Peyer's patch (tissue), 4 donors: ENCODE measurements at places on chromosomes 2 and 18. TPM values are rescaled to one million over a fixed set of nuclear protein-coding genes. Genes with fewer than 3 reads are reported as not detected.

- DNase-seq: no peak
- no peak overlapping the region for H3K27ac ChIP-seq
- H3K4me3 ChIP-seq: no peak overlapping the region
- no peaks in the 10 kb centered on the region for H3K27me3 ChIP-seq
- H3K4me1 ChIP-seq: no peaks in the 10 kb centered on the region
Measured at GRCh38 chr2:107585851-107586250, 240.8 kb upstream of the RGPD4 start.

DNA sequence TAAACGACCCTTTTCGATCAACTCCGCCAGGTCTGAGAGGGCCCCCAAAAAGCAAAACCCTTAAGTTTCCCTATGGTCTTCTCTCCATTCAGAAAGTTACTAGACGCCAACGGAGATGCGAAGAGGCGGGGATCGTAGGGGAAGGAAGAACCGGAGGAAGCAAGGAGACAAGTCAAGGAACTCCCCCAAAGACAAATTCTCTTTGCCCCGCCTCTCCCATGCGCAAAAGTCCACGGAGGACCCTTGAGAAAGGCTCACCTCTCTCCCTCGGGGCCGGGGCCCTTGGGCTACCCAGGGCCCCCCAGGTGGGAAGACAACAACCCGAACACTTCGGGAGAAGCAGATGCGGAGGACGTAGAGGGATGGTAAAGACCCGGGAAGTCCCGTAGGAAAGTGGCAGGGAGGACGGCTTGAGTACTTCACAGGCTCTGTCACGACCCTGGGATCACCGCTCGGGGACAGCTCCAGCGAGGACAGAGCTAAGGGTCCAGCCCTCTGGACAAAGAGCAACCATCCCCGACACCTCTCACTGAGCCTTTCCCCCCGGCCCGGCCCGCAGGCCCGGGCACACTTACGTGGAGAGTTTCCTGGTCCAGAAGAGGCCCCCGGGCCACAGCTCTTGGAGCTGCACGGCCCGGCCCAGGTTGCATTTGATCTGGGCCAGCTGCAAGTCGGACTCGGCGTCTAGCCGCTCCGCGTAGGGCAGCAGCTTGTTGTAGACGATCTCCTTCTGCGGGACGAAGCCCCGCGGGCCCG is 647 bp downstream of the PSME4 start:
- peak; percentile 33 for DNase-seq
- no peaks in the 10 kb centered on the region for H3K27me3 ChIP-seq
- peak overlapping the region; percentile 88 for H3K4me3 ChIP-seq

GRCh38 chr2:1553671-1554295 is 140.5 kb downstream of the TPO start:
- DNase-seq: peak; percentile 9
- H3K36me3 ChIP-seq: no peaks in the 10 kb centered on the region

Gene LYG1
- 3.3 TPM for total RNA-seq

Gene C2orf66
- not detected for total RNA-seq
